ENCODE measurements at places on chromosomes 2 and 18.

DNA sequence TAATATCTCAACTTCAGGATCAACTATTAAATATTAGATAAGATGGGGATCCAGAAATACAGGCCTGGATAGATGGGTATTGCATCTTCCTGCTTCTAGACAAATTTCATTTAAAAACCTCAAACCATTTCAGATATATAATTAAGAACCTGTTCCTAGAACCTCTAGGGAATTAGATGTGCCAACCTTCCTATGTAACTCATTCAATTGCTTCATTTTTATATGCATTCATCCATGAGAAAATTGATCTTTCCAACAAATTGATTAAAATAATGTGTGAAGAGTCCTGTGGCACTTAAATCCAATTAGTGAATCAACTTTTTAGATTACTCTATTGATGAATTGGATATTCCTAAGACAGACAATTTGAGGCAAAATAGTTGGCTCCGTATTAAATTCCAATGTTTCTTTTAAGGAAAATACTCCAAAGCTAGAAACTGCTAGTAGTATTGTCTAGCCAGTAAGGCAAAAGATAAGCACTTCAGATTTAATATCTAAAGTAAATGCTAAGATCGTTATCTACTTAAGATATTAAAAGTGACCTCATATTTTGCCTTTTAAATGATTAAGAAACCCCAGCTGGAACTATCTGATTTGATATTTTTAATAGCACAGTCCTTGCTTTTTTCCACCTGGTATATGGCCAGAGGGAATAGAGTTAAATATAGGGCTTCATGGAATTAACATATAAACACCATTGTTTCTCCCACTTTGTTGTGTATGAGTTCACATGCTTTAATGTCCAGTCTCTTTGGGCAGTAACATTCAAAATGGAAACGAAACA is 35.8 kb downstream of the DARS1 start:
- DNase-seq = no peak

DNA sequence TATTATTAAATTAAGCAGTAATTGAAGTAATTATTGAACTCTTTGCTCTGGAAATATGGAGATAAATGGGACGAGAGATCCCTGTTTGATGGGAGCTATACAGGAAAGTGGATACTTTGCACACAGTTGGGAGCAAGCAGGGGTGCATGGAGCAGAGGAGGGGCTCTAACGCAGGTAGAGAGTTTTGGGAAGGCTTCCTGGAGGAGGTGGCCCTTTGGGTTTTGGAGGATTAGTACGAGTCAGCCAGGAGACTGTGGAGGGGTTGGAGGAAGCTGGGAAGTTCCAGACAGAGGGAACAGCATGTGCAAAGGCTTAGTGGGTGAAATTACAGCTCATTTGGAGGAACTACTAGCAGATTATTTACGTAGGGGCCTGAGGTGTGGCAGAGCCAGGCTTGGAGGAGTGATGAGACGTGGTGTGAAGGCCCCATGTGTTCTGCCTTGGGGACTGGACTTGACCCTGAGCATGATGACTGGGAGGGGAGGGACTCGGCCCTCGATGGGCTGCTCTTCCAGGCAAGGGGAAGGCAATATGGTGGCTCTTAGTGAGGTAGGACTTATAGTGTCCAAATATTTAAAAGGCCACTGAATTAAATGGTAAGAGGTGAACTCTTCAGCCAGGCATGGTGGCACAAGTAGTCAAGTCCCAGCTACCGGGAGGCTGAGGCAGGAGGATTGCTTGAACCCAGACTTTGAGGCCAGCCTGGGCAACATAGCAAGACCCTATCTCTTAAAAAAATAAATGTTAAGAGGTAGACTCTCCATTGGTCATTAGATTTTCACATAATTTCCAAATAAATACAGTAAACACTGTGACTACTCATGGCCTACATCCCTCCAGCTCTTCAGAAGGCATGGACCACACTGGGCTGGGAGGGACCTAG is 30.2 kb downstream of the GREB1 start:
- DNase-seq = no peak

DNA sequence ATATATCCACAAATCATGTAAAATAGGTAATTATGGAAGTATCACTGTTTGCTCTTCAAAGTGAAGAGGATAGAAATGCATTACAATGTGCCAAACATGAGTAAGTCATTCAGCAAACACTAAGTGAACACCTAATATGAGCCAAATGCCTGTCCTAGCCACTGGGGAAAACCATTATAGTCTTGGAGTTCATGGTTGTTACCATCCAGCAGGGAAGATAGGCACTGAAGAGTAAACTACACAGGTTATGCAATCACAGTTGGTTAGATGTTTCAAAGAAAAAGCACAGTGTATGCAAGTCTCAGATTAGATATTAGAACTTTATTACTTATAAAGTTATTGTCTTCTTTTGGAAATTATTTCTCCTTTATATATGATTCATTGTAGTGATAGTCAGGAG is 3.9 kb upstream of the SERPINB2 start:
- DNase-seq = peak; percentile 58

DNA sequence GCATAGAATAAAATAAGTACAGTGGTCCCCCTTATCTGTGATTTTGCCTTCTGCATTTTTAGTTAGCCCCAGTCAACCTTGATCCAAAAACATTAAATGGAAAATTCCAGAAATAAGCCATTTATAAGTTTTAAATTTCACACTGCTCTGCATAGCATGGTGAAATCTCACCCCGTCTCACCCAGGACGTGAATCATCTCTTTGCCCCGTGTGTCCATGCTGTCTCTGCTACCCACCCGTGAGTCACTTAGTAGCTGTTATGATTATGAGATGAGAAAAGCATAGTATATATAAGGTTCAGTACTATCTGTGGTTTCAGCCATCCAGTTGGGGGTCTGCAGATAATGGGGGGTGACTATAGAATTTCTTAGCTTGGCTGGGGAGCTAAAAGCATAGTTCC is 67.3 kb downstream of the RHBDD1 start:
- peak; percentile 83 for DNase-seq

- DNase-seq = no peak
Observed at GRCh38 chr2:42328148-42328833, 32.7 kb downstream of the COX7A2L start.

DNA sequence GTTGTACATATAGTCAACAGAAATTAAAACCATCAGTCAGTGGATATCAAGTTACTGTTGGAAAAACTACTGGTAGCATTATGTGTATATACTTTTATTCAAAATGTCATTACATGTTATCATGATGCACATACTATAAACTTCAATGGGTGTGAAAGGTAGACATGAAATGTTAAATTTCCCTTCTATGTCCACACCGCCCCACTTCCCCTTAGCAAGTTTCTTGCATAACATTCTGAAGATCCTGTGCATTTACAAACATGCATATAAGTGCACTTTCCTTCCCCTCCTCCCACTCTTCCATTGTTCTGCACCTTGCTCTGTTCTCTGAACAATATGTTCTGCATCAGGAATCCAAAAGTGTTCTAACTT is 16.6 kb upstream of the HK2 start:
- no peak for DNase-seq

- DNase-seq = no peak
Observed at GRCh38 chr2:10820562-10820961, 8.0 kb upstream of the PDIA6 start.

DNA sequence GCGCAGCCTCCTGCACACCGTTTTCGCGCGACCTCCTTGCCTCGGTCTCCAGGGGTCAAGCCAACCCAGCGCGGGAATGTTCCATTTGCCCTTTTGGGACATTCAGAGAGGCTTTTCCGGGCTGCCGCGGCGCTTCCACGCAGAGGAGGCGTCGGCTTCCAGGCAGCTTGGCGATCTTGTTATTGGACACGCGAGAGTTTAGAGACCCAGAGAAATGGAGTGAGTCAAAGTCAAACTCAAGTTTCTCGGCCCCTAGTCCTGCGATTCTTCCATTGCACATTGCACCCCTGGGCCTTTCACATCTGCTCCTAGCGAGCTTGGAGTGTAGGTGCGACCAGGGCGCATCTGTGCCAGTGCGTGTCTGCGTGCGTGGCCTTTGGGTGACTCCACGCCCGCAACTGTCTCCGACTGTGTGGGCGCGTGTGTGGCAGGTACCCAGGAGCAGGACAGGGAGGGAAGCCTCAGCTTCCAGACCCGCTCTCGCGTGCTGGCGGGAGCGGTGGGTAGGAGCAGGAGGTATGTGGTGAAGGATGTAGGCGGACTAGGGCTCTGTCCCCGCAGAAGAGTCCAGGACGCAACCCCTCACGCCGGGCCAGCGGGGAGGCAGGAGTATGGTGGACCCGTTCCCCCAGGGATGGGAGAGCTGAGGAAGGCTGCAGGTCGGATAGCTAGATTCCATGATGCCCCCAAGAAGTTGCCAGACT is 13.5 kb downstream of the SIX3 start:
- no peak for DNase-seq

GRCh38 chr2:221293949-221294742 is 278.0 kb downstream of the EPHA4 start:
- DNase-seq = no peak

- no peak for DNase-seq
Observed at GRCh38 chr18:76434452-76434851, 60.6 kb downstream of the ZNF516 start.

Data from NCI-H226 (cell line).